ENCODE measurements at places on chromosomes 6 and 20. TPM values are rescaled to one million over a fixed set of nuclear protein-coding genes. Genes with fewer than 3 reads are reported as not detected.
A peak's percentile ranks its signal among the peaks of the same experiment; 100 is the strongest.

Gene OR2B6
- total RNA-seq, result not detected

Gene MOCS1
- 70.0 TPM for total RNA-seq

Gene BCL2L1
- 135 TPM for total RNA-seq

Gene PPP1R3G
- total RNA-seq, result 1.3 TPM

DNA sequence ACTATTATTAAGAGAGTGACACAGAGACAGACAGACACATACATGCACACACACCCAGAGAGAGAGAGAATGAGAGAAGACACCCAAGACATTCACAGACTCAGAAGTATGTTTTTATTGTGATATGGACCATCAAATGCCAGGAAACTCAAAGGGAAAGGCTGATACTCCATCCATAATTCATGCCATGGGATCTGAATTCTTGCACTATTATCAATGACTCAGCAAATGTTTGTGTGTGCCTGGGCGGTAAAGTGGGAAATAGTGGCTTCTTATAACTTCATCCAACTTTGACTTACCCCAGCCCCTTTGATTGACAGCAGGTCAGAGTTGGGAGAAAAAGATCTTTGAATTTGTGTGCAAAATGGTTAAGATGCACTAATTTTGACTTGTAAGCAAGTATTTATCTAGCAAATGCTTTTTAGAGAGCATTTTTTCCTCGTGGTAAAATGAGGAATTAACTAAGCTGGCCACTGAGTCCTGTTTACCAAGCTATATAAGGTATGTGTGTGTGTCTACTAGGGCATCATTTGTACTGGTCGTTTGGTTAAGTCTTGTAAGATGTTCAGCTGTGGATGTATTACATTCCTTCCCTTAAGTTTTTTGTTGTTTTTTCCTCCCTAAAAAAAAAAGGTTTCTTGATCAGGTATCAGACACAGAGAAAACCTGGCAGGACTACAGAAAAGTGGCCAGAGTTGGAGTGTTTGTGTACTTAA, 3.0 kb upstream of the CCN2 start:
- DNase-seq, result no peak

DNA sequence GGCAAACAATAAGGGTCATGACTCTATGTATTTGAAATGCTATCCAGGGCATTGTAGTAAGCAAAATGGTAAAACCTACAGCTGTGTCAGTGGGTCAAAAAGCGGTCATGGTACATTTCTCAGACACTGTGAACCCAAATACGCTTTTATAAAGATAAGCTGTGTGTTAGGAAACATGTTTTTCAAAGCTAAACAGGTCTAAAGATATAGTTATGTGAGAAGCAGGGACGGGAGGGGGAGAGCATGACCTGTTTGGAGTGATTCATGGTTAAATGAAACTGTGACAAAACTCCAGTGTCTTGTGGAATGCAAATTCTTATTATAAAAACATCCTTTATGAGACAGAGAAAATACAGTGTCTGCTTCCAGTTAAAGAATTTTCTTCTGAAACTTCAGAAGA, 205.4 kb upstream of the BMP2 start:
- DNase-seq, result no peak

- DNase-seq, result no peak
Measured at GRCh38 chr6:111113336-111114086, 26.2 kb downstream of the SLC16A10 start.

GRCh38 chr6:53768636-53769035, 26.2 kb upstream of the LRRC1 start:
- no peak for DNase-seq

DNA sequence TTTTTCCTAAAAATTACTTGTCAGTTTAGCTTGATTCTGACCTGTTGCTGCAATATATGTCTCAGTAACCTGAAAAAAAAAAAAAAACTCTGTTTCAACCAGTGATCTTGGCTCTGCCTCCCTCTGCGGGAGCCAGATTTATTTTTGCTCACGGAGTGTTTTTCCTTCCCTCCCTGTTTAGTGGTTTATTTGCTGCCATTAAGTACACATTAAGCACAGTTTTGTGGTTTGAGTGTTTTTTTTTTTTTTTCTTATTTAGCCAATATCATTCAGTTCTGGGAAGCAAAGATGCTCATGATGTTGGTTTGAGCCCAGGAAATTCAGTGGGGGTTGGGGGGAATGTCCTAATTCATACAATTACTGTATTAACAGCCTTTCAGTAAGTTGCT, 110.1 kb upstream of the GPR6 start:
- no peak for DNase-seq

DNA sequence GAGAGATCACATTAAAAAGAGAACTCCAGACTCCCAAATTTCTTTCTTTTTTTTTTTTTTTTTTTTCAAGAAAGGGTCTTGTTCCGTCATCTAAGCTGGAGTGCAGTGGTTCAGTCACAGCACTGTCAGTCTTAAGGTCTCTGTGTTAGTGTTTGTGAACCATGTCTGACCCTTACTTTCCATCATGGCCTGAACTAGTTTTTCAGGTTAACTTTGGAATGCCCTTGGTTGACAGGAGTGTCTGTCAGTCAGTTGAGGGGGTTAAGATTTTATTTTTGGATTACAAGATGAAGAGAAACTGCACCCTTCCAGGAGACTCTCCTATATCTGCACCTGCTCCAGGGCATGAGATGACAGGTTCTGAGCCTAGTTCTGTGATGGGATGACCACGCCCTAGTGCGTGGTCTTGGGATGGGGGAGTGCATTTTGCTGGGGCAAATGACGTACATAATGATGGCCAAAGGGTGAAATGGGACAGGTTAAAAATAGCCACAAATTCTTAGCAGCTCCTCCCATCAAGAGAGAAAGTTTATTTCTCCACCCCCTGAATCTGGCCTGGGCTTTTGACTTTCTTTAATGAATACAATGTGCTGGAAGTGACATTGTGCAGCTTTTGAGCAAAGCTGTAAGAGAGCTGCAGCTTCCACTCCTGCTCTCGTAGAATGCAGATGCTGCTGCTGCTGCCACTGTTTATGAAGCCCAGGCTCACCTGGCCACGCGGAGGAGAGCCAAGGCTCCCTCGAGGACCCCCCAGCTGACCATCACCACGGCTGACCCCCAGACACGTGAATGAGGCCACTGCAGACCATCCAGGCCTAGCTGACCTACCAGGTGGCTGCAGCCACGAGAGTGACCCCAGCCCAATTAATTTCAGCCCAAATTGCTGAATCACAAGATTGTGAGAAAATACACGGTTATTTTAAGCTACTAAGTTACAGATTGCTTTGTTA, 29.7 kb upstream of the FAM50B start:
- DNase-seq, result no peak

DNA sequence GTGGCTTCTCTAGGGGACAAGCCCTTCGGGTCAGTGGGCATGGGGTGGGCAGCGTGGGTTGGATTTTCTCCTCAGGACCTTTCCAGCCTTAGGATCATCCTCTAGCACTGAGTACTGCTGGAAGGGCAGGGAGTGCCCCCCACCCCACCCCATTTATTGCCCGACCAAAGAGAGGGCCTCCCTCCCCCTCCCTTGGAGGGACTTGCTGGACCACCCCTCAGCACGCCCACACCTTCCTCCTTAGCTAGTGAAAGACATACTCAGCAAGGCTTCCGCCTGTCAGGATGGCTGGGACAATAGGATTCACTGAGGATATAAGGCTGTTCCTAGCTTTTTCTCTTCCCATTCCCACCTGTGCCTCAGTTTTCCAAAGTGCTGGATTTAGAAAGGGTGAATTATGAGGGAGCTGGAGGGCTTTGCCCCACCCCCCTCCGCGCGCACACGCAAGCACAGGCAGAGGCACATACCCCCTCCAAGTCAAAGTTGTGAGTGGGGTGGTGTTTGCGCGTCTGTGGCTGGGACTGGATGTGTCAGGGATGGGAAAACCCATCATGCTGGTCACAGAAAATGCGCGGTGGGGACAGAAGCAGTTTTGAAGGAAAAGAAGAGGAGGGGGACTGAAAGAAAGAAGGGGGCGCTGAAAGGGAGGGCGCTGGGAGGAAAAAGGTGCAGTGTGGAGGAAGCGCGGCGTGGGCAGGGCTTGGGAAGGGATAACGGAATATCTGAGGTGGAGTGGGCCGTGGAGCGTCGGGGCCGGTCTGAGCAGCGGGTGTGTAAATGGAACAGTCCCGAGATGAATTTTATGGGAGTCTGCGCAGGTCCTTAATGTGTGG, 693 bp upstream of the SLC29A1 start:
- DNase-seq, result no peak

- DNase-seq, result no peak
Measured at GRCh38 chr20:21393166-21393565, 4.2 kb downstream of the NKX2-4 start.

DNA sequence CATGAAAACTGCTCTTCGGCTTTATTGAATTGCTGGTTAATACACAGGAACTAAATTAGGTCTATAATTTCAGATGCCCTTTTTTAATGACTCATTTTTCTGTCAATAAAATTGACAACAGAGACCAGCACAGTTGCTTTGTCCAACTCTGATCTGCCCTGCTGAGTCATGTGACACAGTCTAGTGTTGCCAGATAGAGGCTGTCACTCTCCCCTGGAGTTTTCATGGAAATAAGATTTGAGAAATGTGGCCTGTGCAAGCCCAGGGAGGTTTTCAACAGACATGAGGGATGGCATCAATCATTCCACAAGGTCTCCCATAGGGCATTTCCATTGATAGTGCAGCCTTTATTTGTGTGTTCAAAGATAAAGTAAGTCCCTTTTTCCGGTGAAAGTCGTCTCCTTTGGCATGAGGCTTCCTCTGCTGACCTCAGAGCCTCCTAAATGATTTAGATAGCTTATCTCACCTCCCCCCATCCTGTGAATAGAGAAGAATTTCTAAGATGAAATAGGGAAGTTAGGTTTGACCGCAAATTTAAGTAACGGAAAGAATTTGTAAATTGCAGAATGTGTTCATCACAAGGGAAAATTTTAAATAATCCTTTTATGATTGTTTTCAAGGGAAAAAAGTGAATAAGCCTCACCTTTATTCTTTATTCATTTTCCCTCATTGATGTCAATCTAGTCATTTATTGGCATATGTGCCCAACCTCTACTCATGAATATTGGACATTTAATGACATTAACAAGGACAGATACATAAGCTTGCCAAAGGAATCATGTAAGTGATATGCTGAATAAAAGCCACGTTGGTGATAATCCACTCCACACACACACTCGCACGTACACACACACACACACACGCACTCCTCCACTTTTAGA, 277.7 kb downstream of the ADGB start:
- no peak for DNase-seq

DNA sequence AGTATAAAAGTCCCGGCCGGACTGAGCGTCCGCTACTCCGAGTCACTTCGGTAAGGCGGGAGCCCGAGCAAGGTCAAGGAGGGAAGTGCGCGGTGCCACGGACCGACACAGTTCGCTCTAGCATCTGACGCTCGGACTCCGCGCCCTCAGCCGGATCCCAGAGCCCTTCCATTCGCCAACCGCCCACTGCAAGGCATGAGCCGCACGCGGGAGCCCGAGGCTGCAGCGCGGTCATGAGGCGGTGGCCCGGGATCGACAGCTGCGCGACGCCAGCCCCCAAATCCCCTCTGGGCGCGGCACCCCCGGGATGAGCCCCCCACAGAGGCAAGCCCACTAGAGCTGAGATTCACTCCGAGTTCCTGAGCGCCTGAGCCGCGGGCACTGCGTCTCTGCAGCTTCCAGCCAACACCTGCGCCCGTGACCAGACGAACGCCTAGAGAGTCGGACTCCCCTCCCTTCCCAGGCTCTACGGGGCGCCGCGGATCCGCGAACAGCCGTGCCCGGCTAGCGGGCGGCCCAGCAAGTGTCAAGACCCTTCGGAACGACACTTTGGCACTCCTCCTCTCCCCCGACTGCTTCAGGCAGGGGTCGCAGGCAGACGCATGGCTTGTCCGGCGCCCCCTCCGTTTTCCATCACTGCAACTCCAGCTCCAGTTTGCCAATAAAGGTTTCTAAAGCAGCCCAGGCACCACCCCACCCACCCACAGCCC, 725 bp upstream of the ISM1 start:
- DNase-seq, result peak; percentile 90

DNA sequence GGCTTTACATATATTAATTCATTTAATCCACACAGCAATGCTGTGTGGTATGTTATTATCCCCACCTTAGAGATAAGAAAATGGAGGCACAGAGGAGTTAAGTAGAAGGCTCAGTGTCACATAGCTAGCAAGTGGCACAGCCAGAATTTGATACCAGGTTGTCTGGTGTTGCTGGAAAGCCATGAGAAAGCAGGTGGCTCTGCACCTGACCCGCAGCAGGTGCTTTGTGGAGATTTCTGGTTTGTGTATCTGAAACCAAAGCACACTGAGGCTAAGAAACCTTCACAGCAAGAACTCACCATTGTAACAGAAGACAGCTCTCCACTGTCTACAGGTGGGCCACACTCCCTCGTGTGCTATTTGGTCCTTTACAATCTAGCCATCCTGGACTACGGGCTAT, 7.5 kb downstream of the ELMO2 start:
- DNase-seq, result no peak

- no peak for DNase-seq
Measured at GRCh38 chr6:141140905-141141304, 991.8 kb upstream of the GJE1 start.

- no peak for DNase-seq
Measured at GRCh38 chr6:161918628-161919205, 644.9 kb upstream of the AGPAT4 start.
